ENCODE measurements at places on chromosomes 7 and 10. TPM values are rescaled to one million over a fixed set of nuclear protein-coding genes. Genes with fewer than 3 reads are reported as not detected.

- ATAC-seq: no peak
These were observed 286.4 kb upstream of the SP4 start for GRCh38 chr7:21141476-21141875.

DNA sequence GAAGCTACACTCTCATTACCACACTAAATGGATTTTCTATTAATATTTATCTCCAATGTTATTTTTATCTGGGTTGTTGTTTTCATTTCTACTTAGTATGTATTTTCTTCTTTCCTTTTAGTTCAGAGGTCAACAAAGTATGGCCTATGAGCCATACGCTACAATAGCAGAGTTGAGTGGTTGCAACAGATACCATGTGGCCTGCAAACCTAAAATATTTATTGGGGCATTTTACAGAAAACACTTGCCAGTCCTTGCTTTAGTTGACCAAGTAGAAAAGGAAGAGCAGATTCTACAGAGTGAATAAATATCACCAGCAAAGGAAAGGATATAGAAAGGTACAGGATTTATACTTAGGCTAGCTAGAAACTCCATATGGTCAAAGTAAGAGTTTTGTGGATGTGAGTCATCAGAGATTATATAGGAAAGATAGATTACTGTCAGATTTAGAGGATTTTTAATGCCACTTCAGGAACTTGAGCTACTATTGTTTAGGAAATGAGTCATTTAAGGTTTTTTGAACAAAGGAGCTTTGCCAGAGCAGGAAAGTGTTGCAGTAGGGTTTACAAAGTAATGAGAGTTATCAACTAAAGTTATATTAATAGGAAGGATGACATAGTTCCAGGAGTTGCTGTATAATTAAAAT lies 323.3 kb upstream of the KAT6B start:
- ATAC-seq: peak; percentile 71

GRCh38 chr7:85115006-85115405 lies 71.8 kb downstream of the SEMA3D start:
- ATAC-seq: no peak

DNA sequence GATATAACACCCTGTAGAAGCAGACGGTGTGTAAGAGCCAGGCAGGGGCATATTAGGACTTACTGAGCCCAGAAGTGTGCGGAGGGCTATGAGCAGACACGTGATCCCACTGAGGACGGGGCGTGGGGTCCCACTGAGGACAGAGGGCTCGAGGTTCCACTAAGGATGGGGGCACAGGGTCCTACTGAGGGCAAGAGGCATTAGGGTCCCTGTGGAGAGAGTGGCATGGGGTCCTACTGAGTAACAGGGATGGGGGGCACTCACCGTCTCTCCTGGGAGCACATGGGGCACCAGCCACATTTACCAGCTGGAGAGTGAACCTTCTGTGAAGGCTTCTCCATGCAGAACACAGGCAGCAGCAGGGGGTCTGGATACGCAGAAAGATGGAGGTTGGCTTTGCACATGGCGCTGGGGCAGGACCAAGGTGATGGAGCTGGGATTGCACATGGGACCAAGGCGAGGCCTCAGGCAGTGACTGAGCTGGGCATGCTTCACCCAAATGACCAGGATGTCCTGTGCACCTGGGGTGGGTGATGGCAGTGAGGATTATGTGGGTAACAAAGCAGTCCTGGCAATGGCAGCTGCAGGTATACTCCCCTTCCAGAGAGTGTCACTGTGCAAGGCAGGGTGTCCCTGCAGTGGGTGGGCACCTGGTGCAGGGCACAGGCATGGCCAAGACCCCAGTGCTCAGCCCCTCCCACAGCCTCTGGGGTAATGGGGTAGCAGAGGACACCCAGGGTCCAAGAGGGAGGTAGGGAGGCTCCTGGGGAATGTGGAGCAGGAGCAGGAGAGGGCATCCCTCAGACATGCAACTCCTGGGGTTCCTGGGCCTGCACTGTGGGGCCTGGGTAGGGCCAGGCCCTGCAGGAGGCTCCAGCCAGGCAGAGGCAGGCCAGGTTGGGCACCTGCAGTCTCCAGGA lies 278.1 kb downstream of the TCERG1L start:
- no peak for ATAC-seq

DNA sequence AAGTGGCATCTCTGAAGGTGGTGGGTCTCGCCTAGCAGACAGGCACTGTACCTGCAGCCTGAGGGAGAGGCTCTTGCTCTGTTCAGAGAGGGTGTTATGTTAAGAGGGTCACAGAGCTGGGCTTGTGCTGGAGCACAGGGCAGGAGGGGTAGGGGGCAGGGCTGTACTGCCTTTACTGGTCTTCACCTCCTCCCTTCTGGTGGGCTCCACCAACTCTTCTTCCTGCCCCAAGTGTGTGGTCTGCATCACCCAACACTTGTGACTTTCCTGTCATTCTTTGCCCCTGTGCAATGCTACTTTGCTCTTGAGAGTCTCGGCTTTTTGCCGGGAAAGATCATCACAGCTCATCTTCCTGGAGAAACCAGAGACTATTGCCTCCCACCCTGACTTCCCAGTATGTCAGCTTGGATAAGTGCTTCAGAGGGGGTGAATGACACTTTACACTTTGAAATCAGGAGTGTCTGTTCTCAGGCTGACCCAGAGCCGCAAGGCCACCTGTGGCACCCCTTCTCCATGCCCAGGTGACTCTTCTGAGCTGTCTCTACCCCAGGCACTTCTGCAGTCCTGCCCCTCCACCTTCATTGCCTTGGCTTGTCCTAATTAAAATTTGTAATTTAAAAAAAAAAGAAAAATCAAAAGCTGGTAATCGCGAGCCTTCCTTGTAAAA lies 38.4 kb upstream of the IKZF1 start:
- no peak for ATAC-seq

DNA sequence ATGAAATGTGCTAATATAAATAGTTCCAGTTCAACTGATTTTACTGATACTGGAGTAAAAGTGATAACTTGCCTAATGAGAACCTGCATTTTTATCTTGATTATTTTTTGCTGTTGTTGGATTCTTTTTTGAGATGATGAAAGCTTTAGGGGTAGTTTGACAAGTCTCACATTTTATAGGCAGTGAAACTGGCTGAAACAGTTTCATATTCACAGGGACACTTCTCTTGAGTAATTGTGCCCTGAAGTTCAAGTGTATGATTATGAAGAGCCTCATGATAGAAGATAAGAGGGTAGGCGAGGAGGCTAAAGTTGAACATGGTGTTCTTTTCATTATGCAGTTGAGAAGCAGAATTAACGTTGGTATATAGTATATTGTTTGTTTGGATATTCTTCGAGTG lies 5.1 kb downstream of the AUTS2 start:
- no peak for ATAC-seq

- no peak for ATAC-seq
These were observed 157.9 kb upstream of the GRB10 start for GRCh38 chr7:50940621-50941020.

DNA sequence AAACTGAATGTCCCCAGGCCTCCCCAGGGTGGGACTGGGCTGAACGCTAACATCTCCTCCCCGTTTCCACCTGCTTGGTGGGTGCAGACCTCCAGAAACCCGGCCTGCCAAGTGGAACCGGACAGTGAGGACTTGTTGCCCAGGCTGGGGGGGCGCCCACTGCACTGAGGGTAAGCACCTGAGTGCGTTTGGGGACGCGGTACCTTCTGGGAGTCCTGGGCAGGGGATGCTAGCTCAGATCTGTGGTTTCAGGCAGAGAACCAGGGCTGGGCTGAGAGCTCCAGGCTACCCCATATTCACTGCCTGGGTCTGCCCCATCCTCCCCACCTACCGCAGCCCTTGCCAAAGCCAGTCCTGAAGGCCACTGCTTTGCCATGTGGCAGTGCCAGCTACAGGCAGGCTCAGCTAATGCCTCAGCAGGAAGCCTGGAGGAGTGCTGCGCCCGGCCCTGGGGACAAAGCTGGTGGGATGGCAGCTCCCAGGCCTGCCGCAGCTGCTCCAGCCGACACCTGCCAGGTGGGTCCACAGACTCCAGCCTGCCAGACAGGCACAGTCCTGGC lies 3.5 kb upstream of the ZNF467 start:
- no peak for ATAC-seq

DNA sequence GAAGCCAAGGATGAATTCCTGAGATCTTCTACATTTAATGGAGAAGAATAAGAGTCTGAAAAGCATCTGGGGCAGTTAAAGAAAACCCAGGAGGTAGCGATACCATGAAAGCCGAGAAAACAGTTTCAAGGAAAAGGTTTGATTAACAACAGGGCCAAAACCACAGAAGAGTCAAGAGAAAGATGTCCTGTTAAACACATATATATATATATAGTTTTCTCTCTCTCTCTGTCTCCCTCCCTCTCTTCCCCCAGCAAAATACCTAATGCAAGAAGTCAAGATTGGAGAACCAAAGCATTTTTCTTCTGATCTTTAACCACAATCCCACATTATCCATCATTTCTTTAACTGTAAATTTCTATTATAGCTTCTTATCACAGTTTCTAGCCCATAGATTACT lies 261.4 kb downstream of the SNX13 start:
- no peak for ATAC-seq

DNA sequence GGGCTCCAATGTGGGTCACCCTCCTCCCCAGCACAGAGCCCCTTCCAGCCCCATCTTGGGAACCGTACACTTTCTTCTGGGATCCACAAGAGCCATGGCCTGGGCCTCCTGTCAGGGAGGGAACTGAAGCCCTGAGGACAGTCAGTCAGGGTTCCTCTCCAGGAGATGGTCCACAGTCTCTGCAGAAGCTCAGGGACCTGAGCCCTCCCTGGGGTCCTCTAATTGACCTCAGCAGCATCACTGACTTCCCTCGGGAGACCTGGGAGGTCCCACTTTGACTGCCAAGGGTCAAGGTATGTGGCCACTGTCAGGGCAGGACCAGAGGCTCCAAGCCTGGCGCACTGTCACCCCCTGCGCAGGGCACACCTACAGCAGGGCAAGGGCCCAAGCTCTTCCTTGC lies 32.3 kb downstream of the NOD1 start:
- no peak for ATAC-seq

MAP3K8 gene
- total RNA-seq: 58.6 TPM

PNLIPRP2 gene
- not detected for total RNA-seq

DNA sequence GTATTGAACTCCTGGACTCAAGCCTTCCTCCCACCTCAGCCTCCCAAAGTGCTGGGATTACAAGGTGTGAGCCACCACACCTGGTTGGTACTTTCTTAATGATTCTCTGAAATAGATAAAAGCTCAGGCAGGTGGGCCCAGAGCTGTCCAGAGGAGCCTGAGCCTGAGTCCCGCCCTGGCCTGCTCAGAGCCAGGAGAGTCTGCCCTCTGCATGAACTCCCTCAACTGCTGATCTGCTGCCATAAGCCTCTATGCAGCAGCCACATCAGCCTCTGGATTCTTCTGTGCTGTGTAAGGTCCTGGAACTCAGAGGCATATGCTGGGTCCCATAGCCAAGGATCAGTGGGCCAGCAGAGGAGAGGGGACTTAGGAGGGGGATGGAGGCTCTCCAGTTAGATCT lies 23.1 kb upstream of the DDIT4 start:
- no peak for ATAC-seq

DNA sequence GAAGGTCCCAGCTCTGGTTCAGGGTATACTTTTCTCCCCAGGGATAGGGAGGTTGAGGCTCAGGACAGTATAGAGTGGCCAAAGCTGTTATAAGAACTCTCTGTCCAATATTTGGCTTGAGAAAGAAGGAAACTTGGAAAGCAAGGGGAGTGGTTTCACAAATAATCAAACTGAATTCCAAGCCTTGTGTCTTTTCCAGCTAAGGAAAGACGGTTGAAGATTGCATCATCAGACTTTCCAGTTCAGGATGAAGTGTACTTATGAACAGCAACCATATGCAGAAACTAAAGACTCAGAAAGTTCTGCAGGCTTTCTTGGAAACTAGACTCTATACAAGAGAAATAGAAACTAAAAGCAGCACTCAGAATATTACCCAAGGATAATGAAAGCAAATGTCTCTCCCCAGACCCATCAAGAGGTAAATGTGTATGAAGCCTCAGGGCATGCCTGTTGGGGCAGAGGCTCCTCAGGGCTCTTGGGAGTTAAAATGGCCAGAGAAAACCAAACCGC lies 46.4 kb downstream of the RAMP3 start:
- peak; percentile 96 for ATAC-seq

- no peak for ATAC-seq
These were observed 25.8 kb upstream of the LANCL2 start for GRCh38 chr7:55339033-55340000.

DNA sequence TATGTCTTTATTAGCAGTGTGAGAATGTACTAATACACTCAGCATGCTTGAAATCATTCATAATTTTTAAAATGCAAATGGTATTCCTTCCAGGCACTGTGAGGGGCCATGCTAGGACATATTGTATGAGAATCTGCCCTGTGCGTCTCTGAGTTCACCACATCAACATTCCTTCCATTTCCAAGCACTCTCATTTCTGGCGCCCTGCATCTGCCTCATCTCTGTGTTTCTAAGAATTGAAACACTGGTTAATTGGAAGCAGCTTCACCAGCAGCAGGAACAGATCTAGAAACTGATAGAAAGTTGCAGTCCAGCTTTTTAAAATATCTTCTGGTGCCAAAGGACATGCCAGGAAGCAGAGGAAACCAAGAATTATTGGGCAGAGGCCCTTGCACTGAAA lies 555.9 kb upstream of the DPP6 start:
- no peak for ATAC-seq
